Stimulated activated naive CD4-positive, alpha-beta T cell treated with Interleukin-2 at 50 U/mL for 16 hours (primary cell): ENCODE measurements at places on chromosomes 12 and 14.

- DNase-seq: no peak
These were observed 64.4 kb downstream of the FOS start for GRCh38 chr14:75342762-75343599.

GRCh38 chr14:23647619-23648018, 11.5 kb downstream of the DHRS2 start:
- no peak for DNase-seq

DNA sequence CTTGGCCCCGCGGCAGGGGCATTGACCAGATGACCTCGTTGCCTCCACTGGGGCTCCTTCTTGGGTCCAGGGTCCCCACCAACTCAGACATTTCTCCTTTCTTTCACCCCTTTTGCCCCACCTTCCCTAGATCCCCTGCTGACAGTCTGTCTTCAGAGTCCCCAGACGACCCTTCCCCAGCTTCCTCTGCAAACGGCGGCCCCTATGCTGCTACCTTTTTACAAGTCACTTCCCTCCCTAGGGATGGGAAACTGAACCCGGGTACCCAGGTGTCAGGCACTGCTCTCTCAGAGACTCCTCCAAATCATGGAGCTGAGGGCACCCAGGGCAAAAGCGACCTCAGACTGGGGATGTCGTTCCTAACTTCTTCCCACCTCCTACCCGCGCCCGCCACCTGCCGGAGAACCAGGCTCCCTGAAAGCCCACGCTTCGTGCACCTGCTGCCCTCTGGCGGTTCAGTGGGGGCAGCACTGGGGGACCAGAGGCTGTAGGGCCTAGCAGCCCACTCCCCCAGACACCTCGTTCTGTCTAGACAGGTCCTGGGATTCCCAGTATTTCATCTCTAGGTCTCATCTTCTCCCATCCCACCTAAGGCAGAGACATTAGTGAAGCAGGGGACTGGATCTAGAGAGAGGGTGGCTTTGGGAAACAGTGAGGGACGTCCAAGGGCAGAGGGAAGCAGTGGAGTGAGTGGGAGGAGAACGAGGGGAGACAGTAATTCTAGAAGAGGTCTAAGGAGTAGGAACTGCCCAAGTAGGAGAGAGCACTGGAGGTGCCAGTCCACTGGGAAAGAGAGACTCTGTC, 4.9 kb downstream of the ZNF385A start:
- peak; percentile 86 for DNase-seq

- no peak for DNase-seq
These were observed 28.3 kb upstream of the CMKLR1 start for GRCh38 chr12:108367436-108367835.

DNA sequence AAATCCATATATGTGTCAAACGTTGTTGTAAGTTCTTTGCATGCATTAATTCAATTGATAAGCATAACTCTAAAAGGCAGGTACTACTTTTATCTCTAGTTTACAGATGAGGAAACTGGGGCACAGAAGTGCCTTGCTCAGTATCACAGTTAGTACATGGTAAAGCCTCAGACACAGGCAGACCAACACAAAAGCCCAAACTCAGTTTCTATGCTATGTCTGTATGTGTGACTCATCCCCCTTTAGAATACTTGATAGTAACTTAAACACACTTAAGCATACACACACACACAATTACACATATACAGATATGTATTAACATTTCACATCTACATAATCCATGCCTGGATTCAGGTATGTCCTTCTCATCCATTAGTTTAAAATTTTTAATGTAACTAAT, 88.0 kb downstream of the EPS8 start:
- no peak for DNase-seq

GRCh38 chr12:68121143-68121542, 38.4 kb downstream of the IFNG start:
- peak; percentile 9 for DNase-seq

DNA sequence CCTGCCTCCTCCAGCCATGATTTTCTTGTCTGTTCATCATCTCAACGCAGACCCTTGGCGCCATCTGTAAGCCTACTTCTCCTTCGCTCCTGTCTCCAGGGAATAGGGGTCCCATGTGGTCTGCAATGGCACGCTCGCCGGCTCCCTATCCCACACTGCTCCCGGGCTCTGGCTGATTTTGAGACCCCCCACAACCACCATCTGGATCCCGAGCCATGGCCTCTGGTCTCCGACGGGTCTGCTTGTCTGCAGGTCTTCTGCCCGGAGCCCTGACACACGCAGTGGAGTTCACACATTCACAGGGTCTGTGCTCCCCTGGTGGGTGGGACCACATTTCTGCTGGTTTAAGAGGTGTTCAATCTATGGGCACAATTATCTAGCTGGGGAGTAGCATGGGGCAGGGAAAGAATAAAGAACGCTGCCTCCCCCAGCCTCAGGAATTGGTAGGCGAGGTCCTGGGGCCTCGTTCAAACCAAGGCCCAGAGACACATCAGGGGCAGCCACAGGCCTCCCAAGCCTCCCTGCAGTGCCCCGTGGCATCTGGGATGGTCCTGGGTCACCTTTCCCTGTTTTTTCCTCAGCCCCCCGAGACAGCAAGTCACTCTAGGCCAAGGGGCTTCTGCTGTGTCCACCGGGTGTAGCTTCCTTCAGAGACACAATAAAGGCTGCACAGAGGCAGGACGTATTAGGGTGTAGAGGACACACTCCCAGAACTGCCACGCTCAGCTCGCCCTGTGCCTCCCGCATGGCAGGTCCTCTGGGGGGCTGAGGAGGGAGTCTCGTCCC, 21.5 kb downstream of the FZD10 start:
- no peak for DNase-seq

- DNase-seq: no peak
These were observed 48.6 kb downstream of the CACNA1C start for GRCh38 chr12:2101359-2101758.

DNA sequence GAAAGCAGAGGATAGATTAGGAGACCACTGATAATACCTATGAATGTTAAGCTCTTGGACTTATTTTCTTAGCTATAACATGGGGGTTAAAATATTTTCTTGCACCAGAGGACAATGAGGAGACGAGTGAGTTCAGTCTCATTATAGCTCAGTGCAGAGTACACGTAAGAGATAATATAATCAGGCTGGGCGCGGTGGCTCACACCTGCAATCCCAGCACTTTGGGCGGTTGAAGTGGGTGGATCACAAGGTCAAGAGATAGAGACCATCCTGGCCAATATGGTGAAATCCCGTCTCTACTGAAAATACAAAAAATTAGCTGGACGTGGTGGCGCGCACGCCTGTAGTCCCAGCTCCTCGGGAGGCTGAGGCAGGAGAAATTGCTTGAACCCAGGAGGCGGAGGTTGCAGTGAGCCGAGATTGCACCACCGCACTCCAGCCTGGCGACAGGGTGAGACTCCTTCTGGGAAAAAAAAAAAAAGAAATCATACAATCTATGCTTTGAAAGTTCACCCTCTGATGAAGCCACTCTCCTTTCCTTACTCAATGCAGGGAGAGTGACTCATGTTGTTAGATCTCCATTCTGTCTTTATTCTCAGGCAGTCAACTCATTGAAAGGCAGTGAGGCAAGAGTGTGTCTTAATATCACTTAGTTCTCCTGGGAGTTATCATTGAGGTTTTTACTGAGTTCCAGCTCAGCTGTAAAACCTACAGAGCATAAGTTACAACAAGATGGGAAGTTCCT, 134.2 kb downstream of the SYNE2 start:
- DNase-seq: no peak

DNA sequence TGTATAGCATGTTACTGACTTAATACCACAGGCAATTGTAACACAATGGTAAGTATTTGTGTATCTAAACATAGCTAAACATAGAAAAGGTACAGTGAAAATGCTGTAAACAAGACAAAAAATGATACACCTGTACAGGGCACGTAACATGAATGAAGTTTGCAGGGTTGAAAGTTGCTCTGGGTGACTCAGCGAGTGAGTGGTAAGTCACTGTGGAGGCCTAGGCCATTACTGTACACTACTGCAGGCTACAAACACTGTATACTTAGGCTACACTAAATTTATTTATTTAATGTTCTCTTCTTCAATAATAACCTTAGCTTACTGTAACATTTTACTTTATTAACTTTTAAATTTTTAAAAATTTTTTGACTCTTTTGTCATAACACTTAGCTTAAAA, 158.4 kb downstream of the IPO8 start:
- no peak for DNase-seq
